Purkinje cell (primary cell): ENCODE measurements at places on chromosomes 6 and 20. TPM values are rescaled to one million over a fixed set of nuclear protein-coding genes. Genes with fewer than 3 reads are reported as not detected.

Gene CST2
- not detected in 2 replicates for polyA plus RNA-seq

Gene MYMX
- not detected in 2 replicates for polyA plus RNA-seq

Gene CST9L
- polyA plus RNA-seq: not detected in 2 replicates

Gene CRISP2
- not detected in 2 replicates for polyA plus RNA-seq

Gene TASP1
- polyA plus RNA-seq: 22.6 and 24.4 TPM in 2 replicates

Gene ERMARD
- polyA plus RNA-seq: 9.7 and 19.5 TPM in 2 replicates

Gene MEA1
- polyA plus RNA-seq: 163 and 191 TPM in 2 replicates

Gene ADGRF5
- polyA plus RNA-seq: 0.06 TPM in 1 of 2 replicates, not detected in the other

Gene FAM217A
- not detected in 2 replicates for polyA plus RNA-seq

Gene BMP5
- polyA plus RNA-seq: not detected in 2 replicates

Gene MYLK4
- 0.26 and 0.27 TPM in 2 replicates for polyA plus RNA-seq

Gene MLN
- not detected in 2 replicates for polyA plus RNA-seq

Gene SIGLEC1
- polyA plus RNA-seq: not detected in 2 replicates

Gene SMOC2
- 1.0 TPM in 1 of 2 replicates, not detected in the other for polyA plus RNA-seq

Gene GHRH
- not detected in 2 replicates for polyA plus RNA-seq

Gene OTOR
- 35.0 and 52.0 TPM in 2 replicates for polyA plus RNA-seq

Gene HLA-DQB1
- polyA plus RNA-seq: 1.0 TPM in 1 of 2 replicates, not detected in the other

Gene TTBK1
- 0.62 and 0.66 TPM in 2 replicates for polyA plus RNA-seq

Gene ZBP1
- not detected in 2 replicates for polyA plus RNA-seq

Gene PHACTR1
- polyA plus RNA-seq: 2.1 and 11.9 TPM in 2 replicates

Gene GPR6
- not detected in 2 replicates for polyA plus RNA-seq

Gene DDX27
- 21.4 and 34.2 TPM in 2 replicates for polyA plus RNA-seq

Gene SYNDIG1
- polyA plus RNA-seq: 73.6 and 92.0 TPM in 2 replicates

Gene LAMA5
- polyA plus RNA-seq: 0.39 and 0.79 TPM in 2 replicates

Gene TMEM244
- not detected in 2 replicates for polyA plus RNA-seq

Gene SAMD5
- polyA plus RNA-seq: 0.35 and 0.62 TPM in 2 replicates

Gene IRF4
- polyA plus RNA-seq: not detected in 2 replicates

Gene CPNE5
- polyA plus RNA-seq: 22.8 TPM in 1 of 2 replicates, not detected in the other

Gene CRIP3
- polyA plus RNA-seq: 1.6 and 2.4 TPM in 2 replicates

Gene C6orf120
- 41.2 and 42.3 TPM in 2 replicates for polyA plus RNA-seq

Gene ADGRB3
- polyA plus RNA-seq: 135 and 137 TPM in 2 replicates

Gene COL9A1
- 1.8 and 2.4 TPM in 2 replicates for polyA plus RNA-seq

Gene PGC
- not detected in 2 replicates for polyA plus RNA-seq

Gene SLC17A2
- not detected in 2 replicates for polyA plus RNA-seq

Gene TUBB2A
- 204 and 321 TPM in 2 replicates for polyA plus RNA-seq

Gene SDC4
- 0.42 and 0.70 TPM in 2 replicates for polyA plus RNA-seq

Gene FAM162B
- polyA plus RNA-seq: not detected in 2 replicates

Gene EYS
- polyA plus RNA-seq: 0.56 and 0.91 TPM in 2 replicates
